KBM-7 (cell line): ENCODE measurements at places on chromosomes 7 and 10.
A peak's percentile ranks its signal among the peaks of the same experiment; 100 is the strongest.

- no peak for DNase-seq
Observed at GRCh38 chr10:30036811-30037210, 22.6 kb downstream of the JCAD start.

DNA sequence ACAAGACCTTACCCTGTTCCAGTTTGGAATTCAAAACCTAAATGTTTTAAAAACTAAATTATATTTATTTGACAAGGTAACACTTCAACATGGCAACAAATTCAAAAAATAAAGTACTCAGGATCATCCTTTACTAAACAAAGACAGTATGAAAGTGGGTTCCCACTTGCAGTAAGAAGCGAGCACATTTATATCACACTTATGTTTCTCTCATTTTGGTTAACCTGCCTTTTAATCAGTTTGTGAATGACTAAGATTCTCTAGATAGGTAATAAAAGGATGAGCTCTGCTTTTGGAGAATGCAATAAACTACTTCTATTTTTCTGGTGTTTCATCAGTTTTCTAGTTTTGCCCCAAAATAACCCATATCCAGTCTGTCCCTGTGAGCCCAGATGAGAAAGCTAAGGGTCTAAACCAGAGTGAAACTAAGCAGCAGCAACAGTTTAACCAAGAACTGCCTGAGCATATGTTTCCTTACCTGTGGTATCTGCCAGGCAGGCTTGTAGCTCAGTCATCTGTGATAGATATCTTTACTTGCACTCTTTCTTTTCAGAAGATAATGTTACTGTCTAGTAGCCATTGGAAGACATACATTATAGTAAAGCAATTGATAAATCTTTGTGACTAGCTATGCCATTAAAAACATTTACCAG is 64.1 kb downstream of the ABLIM1 start:
- no peak for DNase-seq

GRCh38 chr7:111931016-111931517 is 275.1 kb downstream of the DOCK4 start:
- no peak for DNase-seq

GRCh38 chr7:128271471-128271941 is 30.4 kb downstream of the LEP start:
- DNase-seq: no peak

DNA sequence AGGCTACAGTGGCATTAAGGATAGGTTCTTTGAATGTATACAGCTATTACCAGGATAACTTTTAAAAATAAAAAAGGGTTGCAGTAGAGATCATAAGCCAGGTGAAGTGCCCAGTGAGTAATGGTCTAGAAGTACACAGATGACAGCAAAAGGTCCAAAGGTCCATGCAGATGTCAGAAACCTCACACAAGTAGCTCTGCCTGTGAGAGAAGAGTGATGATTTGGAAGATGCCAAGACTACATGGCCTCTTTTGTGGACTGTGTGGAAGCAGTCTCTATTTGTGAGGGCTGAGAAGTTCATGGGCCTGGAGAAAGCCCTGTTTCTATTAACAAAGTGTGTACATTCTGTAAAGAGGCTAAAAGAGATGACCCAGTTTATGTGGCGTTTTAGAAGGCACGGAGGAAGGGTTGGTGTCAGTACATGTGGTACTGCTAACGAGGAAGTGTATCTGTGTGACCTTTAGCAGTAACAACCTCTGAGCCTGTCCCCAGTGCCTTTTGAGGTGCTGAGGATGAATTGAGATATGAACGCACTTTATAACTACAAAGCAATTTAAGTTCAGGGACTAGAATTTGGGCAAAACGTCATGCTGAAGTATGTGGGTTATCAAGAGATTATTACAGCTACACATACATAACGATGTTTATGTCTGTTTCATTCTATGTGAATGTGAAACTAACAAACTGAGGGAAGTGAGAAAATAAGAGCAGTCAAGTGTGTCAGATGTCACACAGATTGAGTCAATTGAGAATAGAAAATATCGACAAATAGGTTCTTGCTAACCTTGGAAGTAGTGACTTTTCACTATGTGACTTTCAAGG is 7.6 kb downstream of the CYCS start:
- DNase-seq: no peak

DNA sequence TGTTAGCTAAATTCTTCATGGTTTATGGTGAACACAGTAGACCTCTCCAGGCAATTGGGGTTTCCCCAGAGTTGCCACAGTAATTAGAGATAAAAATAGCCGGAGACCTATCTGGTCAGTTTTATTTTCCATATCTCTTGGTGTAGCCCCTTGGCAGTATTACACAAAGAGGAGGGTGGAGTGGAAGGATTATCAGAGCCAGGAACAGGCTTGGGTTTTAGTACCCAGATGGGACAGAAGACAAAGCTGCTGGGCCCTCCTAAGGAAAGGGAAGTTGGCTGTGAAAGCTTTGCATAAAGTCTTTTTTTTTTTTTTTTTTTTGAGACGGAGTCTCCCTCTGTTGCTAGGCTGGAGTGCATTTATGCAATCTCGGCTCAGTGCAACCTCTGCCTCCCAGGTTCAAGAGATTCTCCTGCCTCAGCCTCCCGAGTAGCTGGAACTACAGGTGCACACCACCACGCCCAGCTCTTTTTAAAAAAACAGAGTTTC is 9.7 kb downstream of the ZSCAN21 start:
- DNase-seq: no peak

GRCh38 chr7:51012569-51013217 is 230.0 kb upstream of the GRB10 start:
- DNase-seq: no peak

DNA sequence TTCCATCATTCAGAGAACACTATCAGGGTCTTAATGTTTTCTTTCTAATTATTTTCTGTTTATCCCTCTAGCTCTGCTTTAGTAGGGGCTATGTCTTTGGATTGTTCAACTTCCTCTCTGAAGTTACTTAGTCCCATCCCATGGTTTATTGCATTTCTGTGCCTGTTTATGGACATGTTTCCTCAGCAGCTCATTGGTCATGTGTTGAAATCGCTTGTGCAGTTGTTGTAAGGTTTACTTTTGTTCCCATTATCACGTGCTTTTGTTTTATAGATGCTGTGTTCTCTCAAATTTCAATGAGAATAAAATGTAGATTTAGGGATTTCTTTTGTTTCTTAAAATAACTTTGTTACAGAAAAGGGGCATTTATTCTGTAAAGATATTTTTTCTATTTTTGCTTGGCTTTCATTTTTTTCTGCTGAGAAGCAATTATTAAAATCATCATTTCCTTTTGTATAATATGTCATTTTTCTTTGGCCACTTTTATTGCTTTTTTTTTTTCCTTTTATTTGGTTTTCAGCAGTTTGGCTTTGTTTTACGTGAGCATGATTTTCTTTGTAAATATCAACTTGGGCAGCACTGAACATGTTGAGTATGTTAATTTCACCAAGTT is 110.9 kb downstream of the CCDC7 start:
- peak; percentile 12 for DNase-seq

GRCh38 chr10:62545160-62546066 is 171.2 kb downstream of the ZNF365 start:
- peak; percentile 1 for DNase-seq

DNA sequence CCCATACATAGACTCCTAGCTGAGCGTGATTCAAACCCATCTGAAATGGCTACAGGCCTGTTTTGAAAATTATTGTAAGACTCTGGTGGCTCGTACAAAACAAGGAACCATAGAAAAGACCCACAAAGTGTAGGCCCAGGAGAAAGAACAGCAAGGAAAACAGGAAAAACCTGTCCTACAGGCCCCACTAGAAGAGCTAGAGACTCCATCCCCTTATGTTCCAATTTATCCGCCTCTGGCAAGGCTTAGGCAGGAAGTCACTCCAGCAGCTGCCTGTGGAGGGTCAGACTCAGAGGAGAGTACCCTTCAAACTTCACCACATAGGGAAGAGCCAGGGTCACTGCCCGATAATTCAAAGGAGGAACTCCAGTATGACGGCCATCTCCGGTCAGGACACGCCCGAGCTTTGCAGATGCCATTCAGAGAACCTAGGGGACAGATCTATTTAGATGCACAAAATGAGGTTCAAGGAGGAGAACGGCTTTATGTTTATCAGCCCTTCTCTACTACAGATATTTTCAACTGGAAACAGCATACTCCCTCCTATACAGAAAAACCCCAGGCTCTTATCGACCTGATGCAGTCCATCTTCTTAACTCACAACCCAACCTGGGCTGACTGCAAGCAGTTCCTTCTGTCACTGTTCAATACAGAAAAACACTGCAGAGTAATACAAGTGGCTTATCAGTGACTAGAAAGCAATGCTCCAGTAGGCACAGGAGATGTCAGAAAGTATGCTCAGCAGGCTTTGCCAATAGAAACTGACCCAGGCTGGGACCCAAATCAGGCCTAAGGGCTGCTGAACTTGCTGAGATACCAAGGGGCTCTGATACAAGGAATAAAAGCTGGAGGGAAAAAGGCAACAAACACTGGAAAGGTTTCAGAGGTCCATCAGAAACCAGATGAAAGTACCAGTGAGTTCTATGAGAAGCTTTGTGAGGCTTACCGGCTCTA is 8.6 kb upstream of the ZNF33B start:
- DNase-seq: no peak

GRCh38 chr10:25492040-25492439 is 317.2 kb downstream of the GPR158 start:
- DNase-seq: no peak

DNA sequence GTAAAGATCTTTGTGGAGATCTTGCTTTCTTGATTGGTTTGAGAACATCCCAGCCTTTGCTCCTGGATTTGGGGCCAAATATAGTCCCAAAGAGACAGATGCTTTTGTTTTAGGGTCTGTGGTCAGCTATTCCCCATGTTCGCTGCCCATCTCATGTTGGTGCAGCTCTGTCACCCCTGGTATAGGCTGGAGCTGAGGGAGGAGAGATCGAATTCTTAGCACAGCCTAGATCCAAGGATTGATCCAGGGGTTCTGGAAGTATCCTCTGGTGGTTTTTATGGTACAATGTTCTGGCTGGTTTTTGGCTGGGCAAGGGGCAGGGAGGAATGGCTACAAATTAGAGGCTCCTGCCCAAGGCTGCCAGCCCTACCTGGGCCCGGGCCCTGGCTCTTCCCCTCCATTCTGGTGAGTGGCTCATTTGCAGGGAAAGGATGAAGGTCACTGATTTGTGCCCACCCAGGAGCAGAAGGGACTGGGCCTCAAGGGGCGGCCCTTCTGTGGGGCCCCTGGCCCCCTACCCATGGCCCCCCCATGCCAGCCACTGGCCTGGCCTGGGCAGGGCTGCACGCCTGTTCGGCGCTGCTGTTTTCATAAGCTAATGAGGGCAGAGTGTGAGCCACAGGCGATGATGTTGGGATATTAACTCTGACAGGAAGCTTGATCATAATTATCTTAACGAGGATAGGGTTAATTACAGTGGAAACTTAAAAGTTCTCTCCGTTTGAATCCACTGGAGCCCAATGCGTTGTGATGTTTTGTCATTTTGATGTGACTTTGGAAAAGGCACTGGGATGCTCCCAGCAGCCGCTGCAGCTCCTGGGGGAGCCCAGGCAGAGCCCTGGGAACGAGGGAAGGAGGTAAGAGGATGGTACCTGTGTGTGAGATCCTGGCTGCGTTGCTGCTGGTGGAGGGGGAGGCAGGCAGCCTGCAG is 600.6 kb downstream of the LRMDA start:
- no peak for DNase-seq

- DNase-seq: peak; percentile 66
Observed at GRCh38 chr7:134287916-134288659, 28.6 kb downstream of the SLC35B4 start.

DNA sequence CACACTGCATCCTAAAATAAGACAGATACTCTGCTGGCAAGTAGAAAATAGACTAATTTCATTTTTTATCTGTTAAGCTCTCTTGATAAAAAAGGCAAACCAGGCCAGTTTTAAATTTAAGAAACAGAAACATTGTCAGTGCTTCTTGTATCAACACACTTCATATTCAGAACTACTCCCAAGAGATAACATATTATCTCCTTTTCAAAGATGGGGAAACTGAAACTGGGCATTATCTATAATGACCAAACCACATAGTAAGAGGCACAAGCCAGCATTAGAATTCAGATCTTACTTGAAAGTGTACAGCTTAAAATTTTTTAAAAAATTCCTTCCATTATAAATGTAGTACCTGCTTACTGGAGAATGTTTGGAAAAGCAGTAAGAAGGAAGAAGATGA is 14.7 kb downstream of the SRI start:
- no peak for DNase-seq

GRCh38 chr7:116525298-116525912 is 569 bp downstream of the CAV1 start:
- peak; percentile 18 for DNase-seq

DNA sequence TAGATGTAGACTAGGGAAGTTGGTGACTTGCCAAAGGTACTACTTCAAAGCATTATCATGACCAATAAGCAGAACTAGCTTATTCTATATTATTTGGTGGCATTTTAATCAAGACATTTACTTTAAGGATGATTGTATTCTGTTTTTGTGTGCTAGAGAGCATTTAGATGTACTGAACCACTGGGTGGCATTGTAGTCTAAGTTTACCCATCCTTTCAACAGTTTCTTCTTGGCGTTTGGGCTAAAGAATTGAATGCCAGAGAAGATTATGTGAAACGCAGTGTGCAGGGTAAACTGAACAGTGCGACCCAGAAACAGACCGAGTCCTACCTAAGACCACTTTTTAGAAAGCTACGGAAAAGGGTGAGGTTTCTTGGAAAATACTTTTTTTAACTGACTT is 26.8 kb downstream of the PRPF18 start:
- peak; percentile 5 for DNase-seq

- DNase-seq: no peak
Observed at GRCh38 chr10:51668336-51668689, 31.1 kb downstream of the CSTF2T start.

DNA sequence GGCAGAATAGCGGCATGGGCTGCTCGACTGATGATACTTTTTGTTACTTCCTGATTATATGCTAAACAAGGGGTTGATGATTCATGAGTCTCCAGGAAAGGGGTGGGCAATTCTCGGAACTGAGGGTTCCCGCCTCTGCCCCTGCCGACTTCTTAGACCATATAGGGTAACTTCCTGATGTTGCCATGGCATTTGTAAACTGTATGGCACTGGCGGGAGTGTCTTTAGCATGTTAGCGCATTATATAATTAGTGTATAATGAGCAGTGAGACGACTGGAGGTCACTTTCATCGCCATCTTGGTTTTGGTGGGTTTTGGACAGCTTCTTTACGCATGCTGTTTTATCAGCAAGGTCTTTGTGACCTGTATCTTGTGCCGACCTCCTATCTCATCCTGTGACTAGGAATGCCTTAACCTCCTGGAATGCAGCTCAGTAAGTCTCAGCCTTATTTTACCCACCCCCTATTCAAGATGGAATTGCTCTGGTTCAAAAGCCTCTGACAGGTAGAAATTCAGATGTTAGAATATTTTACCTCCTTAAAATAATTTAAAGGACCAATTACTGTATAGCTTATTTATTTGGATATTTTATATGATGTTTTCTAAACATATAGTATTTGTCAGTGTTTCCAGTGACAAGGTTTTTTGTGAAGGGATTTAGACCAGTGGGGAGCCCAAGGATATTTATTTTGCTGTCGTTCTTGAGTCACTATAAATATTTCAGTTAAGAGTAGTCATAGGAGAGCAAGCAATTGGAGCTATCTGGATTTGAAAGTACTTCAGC is 90.1 kb upstream of the PIK3CG start:
- DNase-seq: peak; percentile 99

GRCh38 chr10:90199093-90199492 is 497.7 kb downstream of the KIF20B start:
- no peak for DNase-seq

GRCh38 chr10:31215052-31215451 is 104.0 kb upstream of the ZEB1 start:
- peak; percentile 76 for DNase-seq
